ENCODE measurements at places on chromosomes 1 and 21.

- DNase-seq = no peak
These were observed 9.1 kb downstream of the ANGPTL7 start for GRCh38 chr1:11198257-11198656.

- DNase-seq = no peak
These were observed 94.8 kb downstream of the PEX14 start for GRCh38 chr1:10569531-10569930.

GRCh38 chr1:43901196-43901961 lies 32.2 kb upstream of the ARTN start:
- no peak for DNase-seq

- no peak for DNase-seq
These were observed 930 bp downstream of the ARHGEF10L start for GRCh38 chr1:17540255-17541001.

DNA sequence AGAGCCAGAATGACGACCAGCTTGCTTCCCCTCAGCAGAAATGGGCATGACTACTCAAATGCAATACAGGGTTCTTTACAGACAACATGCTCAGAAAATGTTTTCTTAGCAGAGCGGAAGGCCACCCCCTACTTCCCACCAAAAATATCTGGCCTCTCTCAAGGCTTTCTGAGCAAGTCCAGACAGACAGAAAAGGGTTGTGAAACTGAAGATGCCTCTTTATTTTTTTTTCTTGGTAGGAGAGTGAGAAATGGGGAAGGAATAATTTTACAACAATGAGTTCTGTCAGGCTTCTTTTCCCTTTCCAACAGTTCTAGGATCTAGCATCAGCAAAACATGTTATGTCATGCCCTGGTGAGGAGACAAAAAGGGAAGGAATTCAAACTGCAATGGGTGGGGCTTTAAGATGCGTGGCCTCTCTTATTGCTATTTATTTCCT lies 172.0 kb upstream of the CAMK1G start:
- no peak for DNase-seq
